ENCODE measurements at places on chromosomes 6 and 20.

DNA sequence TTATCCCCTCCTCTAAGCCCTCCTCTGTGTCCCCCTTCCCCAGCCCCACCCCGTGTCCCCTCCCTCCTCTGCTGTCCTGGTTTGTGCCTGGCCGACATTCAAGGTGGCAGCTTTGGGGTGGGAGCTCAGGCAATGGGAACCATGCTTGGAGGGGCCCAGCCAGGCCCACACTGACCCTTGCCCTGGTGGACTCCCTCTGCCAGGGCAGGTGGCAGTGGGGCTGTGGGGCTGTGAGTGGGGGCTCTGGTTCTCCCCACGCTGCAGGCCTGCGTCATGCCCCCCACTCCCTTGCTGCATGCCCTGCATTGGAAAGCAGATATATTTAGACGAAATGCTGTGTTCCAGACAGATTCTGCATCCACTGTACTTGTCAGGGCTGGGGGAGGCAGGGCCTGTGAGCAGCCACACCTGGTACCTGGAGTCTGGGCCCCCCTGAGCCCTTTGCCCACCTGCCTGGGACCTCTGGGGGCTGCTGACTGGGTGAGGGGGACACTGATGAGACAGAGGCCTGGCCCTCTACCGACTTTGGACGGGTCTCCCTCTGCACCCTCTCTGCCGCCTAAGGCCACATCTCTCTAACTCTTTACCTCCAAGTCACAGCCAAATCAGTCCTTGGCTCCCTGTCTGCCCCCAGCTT lies 14.2 kb downstream of the DLGAP4 start:
- DNase-seq, result no peak

DNA sequence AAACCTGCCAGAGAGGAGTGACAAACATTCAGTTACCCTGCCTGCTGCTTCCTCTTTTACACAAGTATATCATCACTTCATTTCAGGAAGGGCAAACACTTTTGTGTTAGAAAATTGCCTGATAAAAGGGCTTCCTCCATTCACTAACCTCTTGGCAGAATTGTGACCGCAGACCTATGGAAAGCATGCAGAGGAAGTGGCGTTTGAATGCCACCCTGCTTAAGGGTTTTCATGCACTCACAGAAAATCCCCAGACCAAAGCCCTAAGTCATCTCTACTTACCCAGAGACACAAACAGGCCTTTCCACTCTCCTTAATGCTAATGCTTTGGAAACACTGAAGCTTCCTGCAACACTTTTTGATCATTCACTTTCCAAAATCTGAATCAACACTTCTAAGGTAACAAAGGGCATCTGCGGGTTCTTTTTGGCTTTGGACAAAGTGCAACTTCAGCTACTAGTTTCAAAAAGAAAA lies 22.1 kb upstream of the RALGAPA2 start:
- DNase-seq, result no peak

DNA sequence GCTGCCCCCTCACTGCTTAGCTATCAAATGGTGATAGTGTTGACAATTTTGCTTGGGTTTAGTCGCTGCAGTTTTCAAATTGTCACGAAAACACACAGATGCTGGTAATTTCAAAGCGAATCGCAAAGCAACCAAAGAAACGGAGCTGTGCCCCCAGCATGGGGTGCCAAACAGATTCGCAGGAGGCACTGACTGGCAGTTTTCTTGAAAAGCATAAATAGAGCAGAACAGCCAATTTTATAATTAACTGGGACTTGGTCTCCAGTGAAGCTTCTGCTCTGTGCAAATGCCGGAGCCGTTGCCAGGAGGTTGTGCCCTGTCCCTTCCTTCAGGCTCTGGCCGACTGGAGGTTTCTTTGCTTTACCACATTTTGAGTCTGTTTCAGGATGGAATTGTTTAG lies 18.8 kb downstream of the ARHGAP40 start:
- no peak for DNase-seq

GRCh38 chr20:13220904-13221297 lies at the start of gene ISM1:
Gene ISM1, plus strand, starts transcription at chr20:13221274. Its CDS starts 503 bp downstream, at chr20:13221777.
- no peak for DNase-seq

GRCh38 chr20:6492271-6493055 lies 275.0 kb upstream of the BMP2 start:
- peak; percentile 52 for DNase-seq

DNA sequence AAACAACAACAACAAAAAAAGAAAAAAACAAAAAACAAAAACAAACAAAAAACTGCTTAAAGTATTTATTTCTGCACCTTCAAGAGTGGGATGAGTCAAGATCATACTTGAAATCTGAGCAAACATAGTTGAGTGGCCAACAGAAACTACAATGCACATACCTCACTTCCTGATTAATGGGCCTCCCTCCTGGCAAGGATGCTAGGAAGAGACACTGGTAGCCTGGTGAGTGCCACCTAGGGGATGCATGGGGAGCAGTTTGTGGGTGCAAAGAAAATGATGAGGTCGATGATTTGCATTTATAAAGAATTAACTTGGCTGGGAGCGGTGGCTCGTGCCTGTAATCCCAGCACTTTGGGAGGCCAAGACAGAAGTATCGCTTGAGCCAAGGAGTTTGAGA lies 808.1 kb downstream of the MAFB start:
- DNase-seq, result peak; percentile 27

DNA sequence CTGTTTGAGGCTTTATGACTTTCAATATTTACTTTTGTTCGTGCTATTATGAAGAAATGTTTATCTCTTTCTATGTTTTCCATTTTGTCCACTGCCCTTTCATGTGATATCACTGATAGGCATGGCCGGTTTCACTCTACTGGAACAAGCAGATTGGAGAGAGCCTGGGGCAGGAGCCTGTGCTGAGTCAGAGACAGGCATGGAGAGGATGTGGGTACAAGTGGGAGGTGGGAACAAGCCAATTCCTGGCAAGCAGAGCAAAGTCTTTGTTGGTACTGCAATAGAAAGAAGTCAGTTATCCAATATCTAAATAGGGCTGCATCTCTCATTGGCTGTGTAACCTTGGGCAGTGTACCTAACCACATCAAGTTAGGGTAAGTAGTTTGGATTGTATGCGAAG lies 545.6 kb upstream of the MAP3K7 start:
- peak; percentile 50 for DNase-seq

DNA sequence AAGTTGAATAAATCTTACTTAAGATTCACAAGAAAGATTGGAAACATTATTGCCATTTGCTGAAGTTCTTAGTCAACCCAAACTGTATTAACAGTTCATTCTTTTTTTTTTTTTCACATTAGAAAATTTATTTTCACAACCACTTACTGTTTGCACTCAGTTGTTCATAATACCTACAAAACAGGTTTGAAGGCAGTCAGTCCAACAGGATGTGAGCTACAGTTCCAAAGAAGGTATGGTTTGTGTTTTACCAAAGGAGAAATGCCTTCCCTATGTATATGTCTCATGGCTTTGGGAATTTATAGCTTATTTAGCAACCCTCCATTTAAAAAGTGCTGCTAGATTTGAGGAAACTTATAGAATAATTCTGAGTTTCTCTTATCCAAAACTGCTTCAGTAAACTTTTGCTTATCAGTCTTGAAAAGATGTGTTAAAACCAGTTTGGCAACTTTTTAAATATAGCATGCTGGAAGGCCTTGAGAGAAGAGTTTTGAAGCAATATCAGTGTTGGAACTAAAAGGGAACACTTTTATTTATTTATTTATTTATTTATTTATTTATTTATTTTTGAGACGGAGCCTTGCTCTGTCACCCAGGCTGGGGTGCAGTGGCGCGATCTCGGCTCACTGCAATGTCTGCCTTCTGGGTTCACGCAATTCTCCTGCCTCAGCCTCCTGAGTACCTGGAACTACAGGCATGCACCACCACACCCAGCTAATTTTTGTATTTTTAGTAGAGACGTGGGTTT lies 46.8 kb upstream of the RREB1 start:
- peak; percentile 61 for DNase-seq

GRCh38 chr6:93663111-93663510 lies 243.8 kb upstream of the EPHA7 start:
- DNase-seq, result no peak

DNA sequence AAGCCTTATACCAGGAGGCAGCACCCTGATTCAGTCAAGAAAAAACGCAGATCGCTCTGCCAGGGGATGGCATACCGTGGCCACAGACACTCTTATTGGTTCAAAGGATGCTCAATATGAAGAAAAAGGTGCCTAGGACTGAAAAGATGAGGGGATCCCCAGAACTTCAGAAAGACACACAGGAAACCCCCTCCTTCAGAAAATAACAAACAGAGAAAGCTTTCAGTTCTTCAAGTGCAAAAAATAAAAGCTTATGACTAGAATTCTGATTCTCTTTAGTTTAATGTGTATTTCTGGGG lies 17.7 kb upstream of the MYB start:
- no peak for DNase-seq

- DNase-seq, result no peak
Observed at GRCh38 chr20:34615477-34615876, 57.0 kb downstream of the MAP1LC3A start.

DNA sequence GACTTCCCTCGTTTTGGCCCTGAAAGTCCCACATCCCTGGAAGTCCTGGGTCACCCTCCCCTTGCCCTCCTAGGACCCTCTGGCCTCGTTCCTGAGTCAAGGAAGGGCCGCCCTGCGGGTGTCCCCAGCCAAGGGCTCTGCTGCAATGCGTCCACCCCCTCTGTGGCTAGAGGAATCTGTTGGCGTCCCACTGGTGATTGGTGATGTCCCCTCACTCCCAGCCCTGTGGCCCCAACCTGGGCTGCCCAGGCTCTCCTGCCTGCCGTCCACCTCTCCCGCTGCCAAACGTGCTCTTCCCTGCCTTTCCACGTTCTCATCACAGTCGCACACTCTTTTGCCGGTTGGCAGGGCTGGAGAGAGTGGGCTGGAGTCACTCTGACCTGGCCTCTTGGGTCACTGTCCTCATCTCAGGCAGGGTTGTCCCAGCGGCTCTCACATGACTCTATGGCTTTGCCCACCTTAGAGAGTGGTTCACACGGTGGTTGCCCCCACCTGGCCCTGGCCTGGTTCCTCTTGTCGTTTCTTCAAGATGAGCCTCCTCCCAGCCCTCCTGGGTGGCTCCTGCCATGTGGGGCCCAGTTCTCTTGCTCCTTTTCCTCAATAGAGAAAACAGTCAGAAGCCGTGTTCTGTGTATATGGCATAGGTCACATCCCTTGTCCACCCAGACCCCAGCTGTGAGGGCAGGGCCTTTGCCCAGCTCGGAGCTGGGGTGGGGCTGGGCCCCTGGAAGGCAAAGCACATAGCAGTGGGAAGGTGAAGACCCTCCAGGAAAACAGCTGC lies 100.9 kb downstream of the TMEM242 start:
- no peak for DNase-seq

- DNase-seq, result no peak
Observed at GRCh38 chr6:35061102-35061615, 80.0 kb downstream of the TCP11 start.

- no peak for DNase-seq
Observed at GRCh38 chr20:5871459-5872410, 78.6 kb downstream of the TRMT6 start.

DNA sequence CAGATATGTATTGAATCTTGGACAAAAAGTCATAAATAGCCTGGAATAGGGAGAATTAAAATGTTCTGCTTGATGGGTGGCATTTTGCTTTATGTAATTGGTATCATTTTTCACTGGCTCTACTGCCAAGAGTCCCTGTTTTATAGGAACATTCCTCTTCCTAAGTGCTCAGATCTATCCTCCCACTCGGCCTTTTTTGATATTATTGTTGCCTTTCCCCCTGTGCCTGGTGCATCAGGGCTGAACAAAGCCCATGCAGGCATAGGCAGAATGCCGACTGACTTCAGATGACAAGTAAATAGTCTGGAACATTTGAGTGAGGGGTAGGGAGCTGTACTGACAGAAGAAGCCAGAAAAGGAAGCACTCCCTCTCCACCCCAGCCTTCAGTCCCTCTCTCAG lies 127.0 kb downstream of the PKHD1 start:
- no peak for DNase-seq

DNA sequence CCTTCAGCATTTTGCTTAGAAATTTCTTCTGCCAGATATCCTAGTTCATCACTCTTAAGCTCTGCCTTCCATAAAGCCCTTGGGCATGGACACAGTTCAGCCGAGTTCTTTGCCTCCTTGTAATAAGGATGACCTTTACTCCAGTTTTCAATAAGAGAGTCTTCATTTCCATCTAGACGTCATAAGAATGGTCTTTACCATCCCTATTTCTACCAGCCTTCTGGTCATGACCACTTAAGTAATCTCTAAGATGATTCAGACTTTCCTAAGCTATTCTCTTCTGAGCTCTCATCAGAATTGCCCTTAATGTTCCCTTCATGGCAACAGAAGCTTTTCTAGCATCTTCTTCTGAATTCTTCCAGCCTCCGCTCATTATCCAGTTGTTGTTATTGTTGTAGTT lies 126.1 kb downstream of the TFAP2C start:
- no peak for DNase-seq

DNA sequence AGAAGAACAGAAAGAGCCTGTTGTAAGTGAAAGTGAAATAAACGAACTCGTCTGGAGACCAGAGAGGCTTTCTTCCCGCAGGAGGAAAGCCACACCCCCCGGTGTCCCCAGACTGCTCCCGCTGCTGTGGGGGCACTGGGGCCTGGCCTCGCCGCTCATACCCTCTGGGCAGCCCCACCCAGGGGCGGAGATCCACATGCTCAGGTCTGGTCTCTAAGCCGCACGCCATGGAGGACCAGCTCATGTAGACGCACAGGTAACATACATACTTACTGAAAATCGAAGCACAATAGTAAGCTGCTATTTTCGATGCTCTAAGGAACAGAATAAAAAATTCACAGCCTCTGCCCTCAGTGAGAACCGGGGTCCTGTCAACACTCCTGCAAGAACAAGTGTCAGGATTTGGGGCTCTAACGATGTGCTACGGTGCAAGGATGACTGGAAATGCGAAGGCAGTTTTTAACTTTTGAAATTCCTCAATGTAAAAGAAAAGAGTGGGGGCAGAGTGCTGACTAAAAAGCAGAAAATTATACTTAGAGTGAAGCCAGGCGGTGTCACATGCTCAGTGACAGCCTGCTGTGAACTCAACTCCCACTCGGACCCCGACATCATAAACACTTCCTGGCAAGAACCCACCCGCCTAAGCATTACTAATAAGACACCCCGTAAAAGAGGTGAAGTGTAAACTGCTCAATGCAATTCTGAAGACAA lies 110.5 kb downstream of the IRF4 start:
- DNase-seq, result no peak

GRCh38 chr20:37220731-37221130 lies 40.9 kb downstream of the GHRH start:
- DNase-seq, result no peak

DNA sequence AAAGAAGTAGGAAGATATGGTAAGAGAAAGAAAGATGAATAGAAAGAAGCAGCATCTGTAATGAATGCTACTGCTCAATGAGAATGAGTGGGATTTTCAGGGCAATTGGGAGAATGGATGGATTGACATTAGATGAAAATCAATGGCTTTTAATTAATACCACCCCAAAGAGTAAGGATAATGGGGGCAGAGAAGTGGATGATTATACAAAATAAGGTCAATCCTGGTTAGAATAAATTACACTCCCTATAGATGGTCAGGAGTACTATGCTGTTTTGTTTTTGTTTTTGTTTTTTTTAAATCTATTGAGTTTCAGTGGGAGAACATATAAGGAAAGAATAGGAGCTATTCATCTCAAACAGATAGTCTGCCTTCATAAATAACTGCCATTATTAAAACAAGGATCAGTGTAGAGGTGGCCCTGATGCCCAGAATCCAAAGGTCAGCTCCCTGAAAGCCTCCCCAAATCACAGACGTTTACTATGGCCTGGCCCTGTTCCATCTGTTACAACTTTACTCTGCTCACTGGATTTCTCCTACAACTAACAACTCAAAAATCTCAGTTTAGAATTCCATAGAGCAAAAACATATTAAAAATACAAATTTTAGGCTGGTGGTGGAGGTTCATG lies 535.4 kb upstream of the NRSN1 start:
- no peak for DNase-seq

GRCh38 chr20:61797200-61797599 lies 268.5 kb downstream of the TAF4 start:
- no peak for DNase-seq

- DNase-seq, result peak; percentile 42
Observed at GRCh38 chr6:159104163-159104925, 59.6 kb upstream of the TAGAP start.

Data from foreskin keratinocyte (primary cell).